CD4-positive, alpha-beta T cell treated with Interleukin-17A for 4 hours (primary cell): ENCODE measurements at places on chromosomes 5 and 9.
A peak's percentile ranks its signal among the peaks of the same experiment; 100 is the strongest.

DNA sequence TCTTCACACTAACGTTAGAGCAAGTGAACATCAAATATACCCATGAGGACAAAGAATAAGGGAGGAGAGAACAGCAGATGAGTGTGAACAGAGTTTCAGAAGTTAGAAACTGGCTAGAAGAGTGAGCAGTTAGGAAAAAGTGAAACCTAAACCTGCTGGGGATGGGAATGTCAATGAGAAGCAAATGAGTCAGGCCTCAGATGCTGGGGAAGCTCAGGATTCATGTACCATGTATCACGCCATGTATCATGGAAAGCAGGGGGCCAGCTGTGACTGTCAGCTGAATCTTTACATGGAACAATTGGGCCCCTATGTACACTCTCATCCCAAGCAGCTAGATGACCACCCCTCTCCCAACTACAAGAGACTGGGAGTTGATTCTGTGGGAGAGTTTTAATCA is 16.2 kb downstream of the GDF9 start:
- no peak for DNase-seq

- no peak for DNase-seq
Observed at GRCh38 chr5:59579824-59580167, 313.7 kb downstream of the PDE4D start.

DNA sequence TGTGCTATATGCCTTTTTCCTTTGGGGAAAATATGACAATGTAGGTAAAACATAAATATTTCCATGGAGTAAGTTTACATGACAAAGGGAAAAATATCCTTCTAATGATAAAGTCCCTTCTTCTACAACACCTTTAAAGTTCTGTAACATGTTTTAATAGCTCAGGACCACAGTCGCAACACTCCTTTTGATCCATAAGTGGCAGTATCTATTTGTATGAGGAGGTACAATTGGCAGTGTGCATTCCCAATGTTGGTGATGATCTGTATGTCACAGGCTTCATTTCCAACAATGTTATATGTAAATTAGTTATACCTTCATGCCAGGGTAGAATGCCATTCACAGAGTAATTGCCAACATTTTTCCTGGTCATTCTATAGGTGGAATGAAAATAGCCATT is 127.1 kb upstream of the CCNH start:
- no peak for DNase-seq

GRCh38 chr9:137405677-137406081 is 17.3 kb downstream of the EXD3 start:
- no peak for DNase-seq

DNA sequence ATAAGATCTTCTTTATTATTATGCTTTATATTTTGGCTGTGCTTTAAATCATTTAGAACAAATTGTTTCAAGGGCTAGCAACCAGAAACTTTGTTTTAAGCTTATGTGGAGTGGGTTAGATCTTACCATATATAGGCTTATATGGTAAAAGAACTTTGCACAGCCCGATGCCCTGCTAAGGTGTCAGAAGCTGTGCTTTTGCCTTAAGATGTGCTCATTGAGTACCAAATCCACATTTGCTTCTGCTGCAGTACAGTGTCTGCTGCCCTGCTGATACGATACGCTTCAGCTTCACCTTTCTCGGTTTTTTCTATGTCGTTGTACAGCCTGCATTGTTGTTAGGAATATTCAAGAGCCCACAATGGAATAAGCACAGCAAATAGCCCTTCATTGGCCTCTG is 34.8 kb downstream of the CD180 start:
- no peak for DNase-seq

DNA sequence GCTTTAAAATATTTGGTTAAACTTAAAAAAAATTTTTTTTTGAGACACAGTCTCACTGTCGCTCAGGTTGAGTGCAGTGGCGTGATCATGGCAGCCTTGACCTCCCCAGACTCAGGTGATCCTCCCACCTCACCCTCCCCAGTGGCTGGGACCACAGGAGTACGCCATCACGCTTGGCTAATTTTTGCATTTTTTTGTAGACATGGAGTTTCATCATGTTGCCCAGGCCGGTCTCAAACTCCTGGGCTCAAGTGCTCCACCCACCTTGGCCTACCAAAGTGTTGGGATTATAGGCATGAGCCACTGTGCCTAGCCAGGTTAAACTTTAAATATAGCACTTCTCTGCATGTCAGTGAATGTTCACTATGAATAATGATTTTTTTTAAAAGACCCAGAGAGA is 224.5 kb upstream of the RFX3 start:
- no peak for DNase-seq

DNA sequence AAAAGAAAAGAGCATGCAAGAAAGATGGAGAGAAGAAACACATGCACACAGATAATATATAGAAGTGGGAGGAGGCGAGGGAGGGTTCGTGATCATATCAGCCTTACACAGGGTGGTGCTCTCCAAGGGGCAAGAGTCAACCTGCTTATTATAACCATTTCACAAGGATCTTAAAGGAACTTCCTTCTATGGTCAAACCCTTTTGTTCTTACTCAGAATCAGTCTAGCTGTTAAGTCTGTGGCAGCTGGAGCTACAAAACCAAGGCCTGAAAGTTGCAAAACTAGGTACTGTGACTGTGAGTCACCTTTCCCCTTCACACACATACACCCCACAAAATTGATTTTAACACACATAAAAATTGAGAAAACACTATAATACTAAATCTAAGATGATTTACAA is 18.5 kb upstream of the ERMP1 start:
- DNase-seq, result peak; percentile 43

GRCh38 chr9:122179690-122180074 is 20.0 kb downstream of the MORN5 start:
- DNase-seq, result no peak

- DNase-seq, result no peak
Observed at GRCh38 chr5:76221311-76221710, 138.1 kb downstream of the SV2C start.

GRCh38 chr9:18692962-18693361 is 219.0 kb downstream of the ADAMTSL1 start:
- no peak for DNase-seq

DNA sequence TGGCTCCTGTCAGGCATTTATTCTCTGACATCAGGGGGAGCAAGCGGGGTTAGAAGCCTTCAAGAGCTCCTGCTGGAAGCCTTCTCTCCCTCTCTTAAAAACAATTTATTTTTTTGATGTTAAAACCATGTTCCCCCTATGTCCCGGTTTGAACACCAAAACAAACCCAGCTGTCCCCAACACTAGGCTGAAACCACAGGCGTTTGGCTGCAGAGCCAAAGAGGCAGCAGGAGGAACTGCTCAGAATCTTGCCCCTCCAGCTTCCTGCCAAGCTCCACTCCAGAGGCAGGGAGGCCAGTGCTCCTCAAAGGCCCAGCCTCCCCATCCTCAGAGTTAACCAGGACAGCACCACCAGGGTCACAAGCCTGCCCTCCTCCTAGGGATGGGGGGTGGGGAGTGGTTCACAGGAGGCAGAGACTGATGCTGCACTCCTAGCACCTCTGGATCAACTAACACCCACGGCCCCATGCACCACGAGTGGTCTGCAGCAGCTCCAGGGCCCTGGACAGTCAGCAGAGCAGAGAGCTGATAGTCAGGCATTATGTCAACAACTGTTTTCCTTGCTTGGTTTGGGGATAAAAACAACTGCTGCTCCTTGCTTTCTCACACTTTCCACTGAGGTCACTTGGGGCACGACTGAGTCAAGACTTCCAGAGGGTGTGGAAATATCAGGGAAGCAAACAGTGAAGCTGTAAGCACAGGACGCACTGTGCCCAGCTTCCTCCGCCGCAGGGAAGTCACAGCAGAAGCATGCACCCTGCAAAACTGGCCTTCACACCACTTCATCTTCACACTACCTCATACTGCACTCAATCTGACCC is 96.5 kb upstream of the ADRA1B start:
- DNase-seq, result no peak

DNA sequence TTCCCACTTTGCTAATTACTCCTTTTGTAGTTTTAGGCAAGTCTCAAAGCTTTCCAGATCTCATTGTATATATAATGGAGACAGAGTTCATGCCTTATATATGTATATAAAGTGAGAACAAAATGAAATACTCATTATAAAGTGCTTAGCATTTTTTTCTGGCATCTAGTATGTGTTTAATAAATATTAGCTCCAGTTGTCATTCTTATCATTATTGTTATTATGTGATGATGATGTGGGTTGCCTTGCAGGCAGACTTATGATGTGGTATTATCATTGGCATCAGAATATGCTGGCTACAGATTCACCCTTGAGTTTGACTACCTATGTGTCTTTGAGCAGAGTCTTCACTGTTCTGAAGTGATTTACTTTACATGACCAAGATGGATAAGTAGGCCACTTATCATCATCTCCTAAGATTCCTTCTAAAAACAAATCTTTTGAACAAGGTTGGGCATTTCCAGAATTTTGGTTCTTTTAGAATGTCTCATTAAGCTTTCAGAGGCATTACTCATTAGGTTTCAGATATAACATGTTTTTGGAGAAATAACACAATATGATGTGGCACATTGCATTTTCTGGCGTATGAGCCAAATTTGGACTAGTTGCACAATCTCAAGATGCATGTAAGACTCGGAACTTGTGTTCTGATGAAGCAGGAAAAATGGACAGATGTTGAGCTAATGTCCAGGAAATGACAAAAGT is 145.6 kb upstream of the TNC start:
- DNase-seq, result no peak

DNA sequence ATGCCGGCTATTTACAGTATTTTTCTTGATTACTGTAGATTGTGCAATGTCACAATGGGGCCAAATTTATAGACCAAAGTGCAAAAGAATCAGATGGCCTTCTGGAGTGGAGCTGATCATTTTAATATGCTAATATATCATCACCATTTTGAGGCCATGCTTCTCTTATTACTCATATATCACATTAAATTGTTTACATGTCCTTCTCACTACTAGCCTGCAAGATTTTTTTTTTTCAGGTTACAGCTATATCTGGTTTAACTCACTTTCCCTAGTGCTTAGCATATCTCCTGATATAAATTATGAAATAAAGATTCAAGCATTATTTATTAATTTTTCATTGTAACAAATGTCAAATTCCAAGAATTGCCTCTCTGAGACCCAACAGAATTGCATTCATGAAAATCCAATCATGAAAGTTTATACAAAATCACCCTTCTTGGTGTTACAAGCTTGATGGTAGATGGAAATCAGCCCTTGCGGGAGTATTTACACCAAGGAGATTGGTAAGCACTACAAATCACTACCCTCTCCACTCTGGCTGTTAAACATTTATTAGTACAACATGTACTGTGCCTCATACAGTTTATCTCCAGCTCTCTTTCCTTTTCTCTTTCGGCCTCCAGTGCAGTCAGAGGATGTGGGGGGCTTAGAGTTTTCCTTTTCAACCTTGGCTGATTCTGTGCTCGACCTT is 703.9 kb downstream of the BRINP1 start:
- no peak for DNase-seq

DNA sequence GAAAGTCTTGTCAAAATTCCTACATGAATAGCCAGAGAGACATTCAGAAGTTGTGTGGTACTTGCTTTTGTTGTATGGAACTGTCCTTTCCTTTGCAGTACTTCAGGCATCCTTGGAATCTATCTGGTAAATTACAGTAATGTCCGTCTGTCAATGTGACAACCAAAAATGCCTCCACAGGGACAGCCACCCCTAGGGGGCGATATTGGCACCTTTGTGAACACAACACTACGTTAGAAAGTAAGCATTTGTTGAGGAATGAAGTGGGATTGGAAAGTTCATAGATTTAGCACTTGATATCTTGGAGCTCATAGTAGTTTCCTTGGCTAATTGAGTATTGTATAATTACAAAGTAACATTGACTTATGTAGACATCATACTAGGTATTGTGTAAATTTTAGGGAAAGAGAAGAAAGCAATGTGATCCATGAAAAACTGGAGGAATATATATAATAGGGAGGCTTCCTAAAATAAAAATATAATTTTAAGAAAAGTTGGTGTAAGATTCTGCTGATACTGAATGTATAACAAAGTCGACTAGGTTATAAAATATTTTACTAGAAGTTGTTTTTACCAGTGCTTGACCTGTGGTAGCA is 32.7 kb downstream of the TMEFF1 start:
- peak; percentile 67 for DNase-seq

DNA sequence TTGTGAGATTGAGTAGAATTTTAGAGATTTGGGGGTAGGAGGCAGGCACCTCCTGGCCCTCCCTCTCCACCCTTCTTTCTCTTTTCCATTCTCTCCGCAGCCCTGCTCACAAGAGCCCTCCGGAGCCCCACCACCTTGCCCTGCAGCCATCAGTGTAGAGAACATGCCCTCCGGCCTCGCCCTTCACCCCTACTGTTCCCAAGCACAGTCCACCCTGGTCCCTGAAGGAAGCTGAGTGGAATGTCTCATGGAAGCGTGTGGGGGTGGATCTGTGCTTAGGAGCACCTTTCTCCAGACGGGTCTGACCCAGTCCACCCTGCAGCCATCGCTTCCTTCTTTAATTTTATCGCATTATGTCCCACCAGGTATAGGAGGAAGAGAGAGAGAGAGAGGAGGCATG is 267.1 kb downstream of the NSG2 start:
- no peak for DNase-seq

DNA sequence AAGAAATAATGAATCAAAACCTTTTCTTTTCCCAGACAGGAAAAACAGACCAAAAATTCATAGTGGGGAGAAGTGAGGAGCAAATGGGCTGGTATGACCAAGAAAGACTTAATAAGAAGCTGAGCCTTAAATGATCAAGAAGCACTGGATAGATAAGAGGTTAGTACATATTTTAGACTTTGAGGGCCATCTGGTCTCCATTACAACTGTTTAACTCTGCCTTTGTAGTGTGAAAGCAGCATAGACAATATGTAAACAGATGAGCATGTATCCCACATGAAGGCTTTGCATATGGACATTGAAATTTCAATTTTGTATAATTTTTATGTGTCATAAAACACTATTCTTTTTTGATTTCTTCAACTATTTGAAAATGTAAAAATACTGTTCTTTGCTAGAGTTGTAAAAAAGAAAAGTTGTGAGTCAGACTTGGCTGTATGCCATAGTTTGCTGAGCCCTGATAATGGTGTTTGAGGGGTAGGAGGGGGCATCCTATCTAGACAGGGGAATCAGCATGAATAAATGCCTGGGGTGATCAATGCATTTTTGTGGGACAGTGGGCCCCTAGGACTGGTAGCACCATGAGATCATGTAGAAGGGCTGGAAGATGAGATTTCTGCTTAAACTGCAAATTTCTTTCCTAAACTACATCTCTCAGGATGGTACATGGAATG is 91.8 kb upstream of the GPR151 start:
- no peak for DNase-seq

DNA sequence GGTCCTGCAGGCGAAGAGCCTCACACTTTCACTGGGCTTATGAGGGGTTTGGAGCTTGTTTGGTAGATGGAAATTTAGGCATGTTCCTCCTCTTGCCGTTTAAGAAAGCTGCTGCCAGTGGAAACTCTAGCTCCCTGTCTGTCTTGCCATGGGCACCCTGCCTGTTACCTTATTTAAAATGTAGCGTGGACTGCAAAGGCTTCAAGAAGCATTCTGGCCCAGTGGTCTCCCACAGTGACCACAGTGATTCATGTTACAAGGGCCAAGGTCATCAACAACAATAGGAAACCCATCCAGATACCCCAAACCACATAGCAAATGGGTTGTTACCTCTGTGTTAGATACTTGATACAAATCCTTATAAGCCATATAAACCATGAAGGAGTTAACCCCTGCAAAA is 96.6 kb downstream of the DPYSL3 start:
- no peak for DNase-seq

GRCh38 chr9:1832960-1833359 is 182.2 kb upstream of the SMARCA2 start:
- no peak for DNase-seq
